ENCODE measurements at places on chromosomes 2 and 18.

DNA sequence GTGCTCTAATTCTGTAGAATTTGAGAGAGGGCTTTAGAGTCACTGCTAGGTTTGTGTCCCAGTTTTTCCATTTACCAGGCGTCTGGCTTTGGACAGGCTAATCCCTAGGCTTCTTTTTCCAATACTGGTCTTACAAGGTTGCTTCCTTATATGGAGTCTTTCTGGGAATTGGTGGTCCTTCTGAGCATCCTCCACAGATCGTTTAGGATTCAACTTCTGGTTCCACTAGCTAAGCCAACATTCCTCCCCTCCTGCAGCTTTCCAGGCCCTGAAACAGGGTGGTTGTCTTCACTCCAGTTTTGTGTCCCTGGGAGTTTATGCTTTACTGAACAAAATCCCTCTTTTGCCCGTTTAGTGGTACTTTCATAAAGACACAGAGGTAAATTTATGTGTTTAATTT is 170.6 kb downstream of the CERS6 start:
- DNase-seq = no peak

GRCh38 chr2:219446101-219446504 is 11.5 kb downstream of the SPEG start:
- DNase-seq = no peak

DNA sequence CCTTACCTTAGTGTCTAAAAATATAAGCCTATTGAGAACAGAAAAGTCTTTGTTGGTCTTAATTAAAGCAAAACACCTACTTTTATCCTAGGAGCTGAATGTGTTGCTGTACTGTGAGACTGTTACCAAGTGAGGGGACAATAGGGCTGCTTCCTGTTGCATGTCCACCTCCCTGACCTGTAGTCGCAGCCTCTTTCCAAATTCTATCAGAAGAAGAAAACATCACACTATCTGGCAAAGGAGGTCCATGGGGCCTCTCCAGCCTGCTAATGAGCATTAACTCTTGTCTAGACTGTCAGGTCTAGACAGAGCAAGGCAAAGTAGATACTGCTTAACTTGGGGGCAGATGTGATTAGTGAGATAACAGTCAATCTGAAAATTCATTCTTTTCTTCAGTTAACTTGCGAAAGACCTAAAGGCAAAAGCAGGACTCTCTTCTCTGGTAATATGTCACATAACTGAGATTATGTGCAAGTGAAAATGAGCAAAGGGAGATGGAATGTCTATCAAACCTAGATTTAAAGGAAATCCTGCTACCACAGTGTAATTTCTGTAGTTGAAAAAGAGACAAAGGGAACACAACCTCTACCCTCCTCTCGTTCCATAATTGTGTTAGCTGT is 66.9 kb downstream of the CDH20 start:
- no peak for DNase-seq

DNA sequence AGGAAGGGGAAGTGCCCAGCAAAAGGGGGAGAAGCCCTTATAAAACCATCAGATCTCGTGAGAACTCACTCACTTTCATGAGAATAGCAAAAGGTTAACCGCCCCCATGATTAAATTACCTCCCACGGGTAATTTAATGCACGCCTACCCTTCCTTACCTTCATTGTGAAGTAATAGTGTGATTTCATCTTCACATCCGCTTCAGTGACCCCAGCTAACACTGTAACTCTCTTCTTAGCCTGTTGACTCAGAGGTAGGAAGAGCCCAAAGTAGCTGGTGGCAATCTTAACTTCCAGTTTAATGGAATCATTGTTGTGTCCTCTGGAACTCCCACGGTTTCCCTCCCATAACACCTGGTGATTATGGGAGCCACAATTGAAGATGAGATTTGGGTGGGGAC is 120.5 kb downstream of the GULP1 start:
- DNase-seq = no peak

DNA sequence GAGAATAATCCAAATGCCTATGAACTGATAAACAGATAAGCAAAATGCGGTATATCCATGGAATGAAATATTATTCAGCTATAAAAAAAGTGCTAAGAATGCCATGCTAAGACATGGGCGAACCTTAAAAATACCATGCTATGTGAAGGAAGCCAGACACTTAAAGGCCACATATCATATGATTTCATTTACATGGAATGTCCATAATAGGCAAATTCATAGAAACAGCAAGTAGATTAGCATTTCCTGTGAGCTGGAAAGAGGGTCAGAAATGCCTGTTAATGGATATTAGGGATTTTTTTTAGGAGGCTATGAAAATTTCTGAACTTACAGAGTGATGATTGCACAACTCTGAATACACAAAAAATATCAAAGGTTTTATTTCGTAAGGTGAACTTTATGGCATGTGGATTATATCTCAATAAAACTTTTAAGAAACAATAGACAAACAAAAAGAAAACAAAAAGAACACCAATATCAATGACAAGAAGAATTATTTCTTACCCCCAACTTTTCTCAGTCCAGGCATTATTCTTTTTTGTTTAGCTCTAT is 1207.7 kb downstream of the SUCLG1 start:
- no peak for DNase-seq

GRCh38 chr2:98444436-98445176 is at the start of gene INPP4A:
TSS of gene INPP4A (plus strand) at chr2:98444858. CDS start at chr2:98520049, 75,191 bp downstream.
- DNase-seq = no peak
